AG04449 (cell line): ENCODE measurements at places on chromosomes 1 and 21.

- DNase-seq: no peak
These were observed 3.2 kb downstream of the CLIC4 start for GRCh38 chr1:24748191-24749121.

DNA sequence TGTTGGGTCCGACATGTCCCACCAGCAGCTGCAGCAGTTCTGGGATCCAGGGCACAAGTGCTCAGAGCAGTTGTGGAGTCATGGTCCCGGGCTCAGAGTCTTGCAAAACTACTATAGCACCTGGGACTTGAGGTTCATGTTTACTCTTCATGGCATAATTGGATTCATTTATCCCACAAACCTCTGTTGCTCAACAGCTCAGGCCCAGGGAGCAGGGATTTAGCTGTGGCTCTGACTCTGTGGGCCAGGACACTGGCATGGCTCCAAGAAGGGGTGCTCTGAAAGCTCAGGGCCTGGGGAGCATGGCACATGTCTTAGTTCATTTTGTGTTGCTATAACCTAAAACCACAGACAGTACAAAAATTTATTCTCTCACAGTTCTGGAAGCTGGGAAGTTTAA lies 626.7 kb upstream of the ADGRL2 start:
- DNase-seq: no peak

GRCh38 chr1:63886340-63886739 lies 112.5 kb downstream of the ROR1 start:
- DNase-seq: no peak

DNA sequence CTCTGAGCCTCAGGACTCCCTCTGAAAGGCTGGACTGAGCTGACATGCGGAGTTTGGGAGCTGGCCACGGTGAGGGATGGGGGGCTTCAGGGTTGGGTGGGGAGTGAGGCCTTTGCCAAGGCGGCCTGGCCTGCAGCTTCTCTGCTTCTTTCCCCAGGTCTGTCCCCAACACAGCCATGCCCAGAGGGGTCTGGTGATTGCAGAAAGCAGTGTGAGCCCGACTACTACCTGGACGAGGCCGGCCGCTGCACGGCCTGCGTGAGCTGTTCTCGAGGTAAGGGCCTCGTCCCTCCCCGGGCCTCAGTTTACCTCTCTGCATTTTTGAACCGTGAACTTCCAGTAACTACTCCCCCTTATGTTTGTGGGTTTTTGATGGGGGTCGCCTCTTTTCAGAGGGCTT lies 48.6 kb downstream of the TNFRSF8 start:
- no peak for DNase-seq

- no peak for DNase-seq
These were observed 45.0 kb downstream of the EVI5 start for GRCh38 chr1:92739669-92740524.

DNA sequence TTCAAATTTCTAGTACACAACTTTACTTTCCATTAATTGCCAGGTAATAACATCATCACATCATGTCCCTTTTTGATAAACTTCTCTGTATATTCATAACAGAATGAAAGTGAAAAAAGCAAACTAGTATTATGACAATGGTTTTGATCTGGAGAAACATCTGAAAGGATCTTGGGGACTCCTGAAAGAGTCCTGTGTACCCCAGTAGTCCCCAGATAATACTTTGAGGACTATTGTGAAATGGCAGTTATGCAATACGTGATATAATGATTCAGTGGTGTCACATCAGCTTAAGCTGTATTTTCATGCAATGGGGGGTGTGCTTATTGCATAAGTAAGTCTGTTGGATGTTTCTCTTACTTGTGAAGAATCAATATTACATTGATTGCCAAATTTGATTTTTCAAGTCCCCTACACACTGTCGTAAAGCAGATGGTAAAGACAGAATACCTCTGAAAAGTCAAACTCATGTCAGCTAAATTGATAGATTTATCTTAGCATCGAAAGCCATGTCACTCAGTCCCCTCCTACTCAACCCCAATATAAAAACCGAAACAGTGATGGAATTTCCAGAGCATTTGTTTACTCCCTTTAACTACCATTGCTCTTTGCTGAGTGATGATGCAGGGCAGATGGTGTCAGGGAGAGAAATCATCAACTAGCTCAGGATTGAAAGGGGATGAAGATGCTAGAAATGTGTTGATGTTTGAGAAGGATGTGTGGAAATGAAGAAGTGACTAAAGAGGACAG lies 146.7 kb upstream of the C1orf105 start:
- no peak for DNase-seq

- no peak for DNase-seq
These were observed 2.6 kb downstream of the C1orf226 start for GRCh38 chr1:162384116-162384515.
